ENCODE measurements at places on chromosomes 12 and 14.

DNA sequence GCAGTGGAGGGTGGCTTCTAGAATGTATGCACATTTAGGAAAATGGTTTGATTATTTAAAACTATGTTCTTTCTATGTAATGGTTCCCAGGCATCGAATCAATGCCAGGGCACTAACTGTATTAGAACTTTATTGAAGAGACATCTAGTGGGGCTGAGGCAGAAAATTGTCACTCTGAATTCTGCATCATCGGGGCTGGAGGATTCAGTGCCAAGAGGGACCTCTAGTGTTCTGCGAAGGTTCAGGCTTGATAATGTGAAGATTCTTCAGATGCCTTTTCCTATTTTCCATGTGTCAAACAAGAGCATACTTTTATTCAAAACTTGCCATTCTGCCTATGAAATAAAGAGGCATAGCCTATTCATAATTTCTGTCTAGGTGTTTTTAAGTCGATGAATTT is 146.3 kb downstream of the CAND1 start:
- no peak for DNase-seq

GRCh38 chr12:131834798-131835615 is 6.8 kb downstream of the MMP17 start:
- no peak for DNase-seq

GRCh38 chr12:56840922-56841321 is 77.8 kb downstream of the HSD17B6 start:
- no peak for DNase-seq

DNA sequence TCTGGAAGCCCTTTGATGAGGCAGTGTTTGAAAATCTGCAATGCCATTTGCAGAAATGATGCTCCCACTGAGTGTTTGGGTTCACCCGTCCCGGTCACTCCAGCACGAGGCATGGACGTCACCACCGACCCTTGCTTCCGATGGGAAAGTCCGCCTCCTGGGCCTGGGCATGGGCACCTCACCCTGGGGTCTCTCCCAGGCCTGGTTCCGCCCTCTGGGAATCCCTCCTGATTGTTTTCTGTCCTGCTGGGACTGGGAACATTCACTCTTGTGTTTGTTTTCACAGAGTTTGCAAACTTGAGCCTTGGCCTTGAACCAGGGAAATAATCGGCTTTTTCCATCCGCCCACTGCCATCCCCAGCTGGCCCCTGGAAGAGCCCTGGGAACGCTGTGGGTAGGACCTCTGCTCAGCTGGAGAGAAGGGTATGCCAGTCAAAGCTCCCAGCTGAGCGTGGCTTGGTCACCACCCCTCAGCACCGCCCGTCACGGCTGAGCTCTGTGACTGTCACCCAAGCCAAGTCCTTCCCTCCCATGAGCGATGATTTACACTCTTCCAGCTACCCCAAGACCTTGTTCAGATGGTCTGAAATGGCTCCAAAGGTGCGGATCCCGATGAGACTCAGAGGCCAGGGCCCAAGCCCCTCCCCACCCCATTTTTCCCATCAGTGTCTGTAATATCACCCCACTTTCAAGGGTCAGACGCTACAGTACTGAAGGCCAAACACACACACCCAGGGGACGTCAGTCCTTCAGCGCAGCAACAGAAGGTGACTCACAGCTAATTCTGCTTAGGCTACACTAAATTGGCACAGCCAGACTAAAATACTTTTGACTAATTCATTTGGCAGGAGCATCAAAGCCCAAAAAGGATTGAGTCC is 34.1 kb upstream of the FZD10 start:
- no peak for DNase-seq

GRCh38 chr14:69092840-69093422 is 60.0 kb downstream of the DCAF5 start:
- DNase-seq: no peak

GRCh38 chr14:74313601-74314000 is 10.9 kb upstream of the ABCD4 start:
- no peak for DNase-seq

DNA sequence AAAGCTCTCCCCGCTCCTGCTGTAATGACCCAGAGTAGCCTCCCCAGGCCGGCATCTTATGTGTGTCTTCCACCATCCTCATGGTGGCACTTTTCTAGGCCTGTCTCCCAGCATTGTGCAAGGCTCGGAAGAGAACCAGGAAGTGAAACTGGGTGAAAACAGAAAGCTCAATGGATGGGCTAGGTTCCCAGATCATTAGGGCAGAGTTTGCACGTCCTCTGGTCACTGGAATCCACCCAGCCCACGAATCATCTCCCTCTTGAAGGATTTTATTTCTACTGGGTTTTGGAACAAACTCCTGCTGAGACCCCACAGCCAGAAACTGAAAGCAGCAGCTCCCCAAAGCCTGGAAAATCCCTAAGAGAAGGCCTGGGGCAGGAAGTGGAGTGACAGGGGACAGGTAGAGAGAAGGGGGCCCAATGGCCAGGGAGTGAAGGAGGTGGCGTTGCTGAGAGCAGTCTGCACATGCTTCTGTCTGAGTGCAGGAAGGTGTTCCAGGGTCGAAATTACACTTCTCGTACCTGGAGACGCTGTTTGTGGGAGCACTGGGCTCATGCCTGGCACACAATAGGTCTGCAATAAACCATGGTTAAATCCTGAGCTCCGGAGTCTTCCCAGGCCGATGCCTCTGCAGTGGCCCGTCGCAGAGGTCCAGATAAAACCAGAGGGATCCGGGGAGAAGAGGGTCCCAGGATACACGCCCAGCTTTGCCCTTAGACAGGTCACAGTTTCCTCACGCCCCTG is 15.6 kb downstream of the ACVRL1 start:
- DNase-seq: no peak

DNA sequence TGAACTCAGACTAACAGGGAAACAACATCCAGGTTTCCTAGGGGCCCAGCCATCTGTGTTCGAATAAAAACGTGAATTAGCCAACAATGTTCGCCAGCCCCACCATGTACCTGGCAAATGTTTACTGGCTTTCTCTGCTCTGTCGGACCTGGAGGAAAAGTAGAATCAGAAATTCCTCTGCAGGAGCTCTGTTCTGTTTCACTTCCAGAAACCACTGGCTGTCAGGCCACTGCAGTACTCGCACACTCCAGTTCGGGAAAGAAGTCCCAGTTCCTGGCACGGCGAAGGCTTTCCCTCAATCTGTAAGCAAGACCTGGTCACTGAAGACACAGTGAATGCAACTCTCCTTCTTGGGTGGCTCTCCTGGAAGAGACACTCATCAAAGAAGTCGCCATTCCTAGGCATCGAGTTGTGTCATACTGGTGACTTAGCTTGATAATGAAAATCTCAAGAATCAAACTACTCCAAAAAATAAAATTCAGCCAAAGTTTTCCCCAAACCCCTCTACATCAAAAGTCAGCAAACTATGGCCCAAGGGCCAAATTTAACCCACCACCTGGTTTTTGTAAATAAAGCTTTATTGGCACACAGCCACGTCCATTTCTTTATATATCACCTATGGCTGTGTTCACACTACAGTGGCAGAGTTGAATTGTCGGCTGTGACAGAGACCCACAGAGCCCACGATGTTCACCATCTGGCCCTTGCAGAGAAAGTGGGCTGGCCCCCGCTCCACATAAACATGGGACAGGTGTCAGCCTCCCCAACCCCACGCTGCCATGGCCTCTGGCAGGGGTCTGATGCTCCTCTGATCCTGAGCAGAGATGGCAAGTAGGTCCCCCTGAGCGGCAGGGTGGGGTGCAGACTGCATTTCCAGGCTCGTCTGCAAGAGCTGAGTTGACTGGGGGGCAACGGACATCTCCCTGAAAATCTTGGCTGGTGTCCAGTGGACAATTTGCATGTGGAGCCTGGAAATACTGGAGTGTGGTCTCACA is 189.2 kb upstream of the DIO3 start:
- no peak for DNase-seq

DNA sequence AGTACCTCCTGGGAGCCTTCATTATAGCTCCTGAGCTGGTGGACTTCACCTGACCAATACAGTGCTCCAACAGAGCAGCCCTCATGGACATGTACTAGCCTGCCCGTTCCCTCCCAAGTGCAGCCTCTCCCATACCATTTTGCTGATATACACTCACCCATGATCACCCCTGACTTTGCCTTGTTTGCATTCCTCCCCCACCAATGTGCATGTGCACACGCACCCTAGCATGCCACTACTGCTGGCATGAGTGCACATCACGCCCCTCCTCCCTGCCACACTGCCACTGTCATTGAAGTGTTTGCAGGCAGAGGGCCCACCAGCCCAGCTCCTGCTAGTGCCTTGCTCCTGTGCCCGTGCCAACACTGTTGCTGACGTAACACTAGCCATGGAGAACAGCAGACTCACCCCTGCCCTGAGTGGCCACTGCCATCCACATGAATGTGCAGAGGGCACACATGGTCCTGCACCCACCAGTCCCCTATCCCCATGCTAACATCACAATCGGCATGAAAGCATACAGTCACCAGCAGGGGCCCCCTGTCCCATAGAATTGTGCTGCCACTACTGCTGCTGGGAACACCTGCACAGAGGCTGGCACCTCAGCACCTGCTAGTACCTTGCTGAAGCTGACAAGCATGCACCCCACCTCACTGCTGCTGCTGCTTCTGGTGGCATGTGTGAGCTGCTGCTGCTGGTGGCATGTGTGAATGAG is 110.3 kb downstream of the SINHCAF start:
- DNase-seq: no peak

DNA sequence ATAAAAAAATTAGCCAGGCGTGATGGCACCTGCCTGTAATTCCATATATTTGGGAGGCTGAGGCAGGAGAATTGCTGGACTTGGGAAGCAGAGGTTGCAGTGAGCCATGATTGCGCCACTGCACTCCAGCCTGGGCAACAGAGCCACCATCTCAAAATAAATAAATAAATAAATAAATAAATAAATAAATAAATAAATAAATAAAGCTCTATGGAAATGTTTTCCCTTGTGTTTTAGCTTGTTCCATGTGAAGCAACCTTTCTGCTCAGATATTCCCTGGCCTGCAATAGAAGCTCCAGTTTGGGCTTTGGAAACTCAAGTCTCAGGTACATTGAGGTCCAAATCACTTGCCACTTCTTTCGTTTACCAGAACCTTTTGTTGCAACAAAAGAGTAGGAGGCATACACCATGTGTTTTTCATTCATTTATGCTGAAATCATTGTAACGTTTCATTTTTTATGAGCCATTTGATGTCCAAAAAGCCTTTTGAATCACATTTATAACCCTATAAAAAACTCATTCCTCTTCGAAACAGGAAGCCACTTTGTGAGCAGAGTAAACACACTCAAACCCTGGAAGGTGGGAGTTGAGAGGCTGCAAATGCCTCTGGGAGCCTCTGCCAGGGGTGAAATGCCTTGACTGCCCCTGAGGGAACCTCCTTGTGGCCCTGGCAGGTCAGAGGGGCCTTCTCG is 376.6 kb upstream of the TBX3 start:
- no peak for DNase-seq

GRCh38 chr14:23185063-23185462 is 1.6 kb upstream of the SLC7A8 start:
- no peak for DNase-seq

- no peak for DNase-seq
Observed at GRCh38 chr12:53050426-53051057, 677 bp downstream of the TNS2 start.

GRCh38 chr12:70535896-70536374 is 101.3 kb downstream of the PTPRB start:
- no peak for DNase-seq

DNA sequence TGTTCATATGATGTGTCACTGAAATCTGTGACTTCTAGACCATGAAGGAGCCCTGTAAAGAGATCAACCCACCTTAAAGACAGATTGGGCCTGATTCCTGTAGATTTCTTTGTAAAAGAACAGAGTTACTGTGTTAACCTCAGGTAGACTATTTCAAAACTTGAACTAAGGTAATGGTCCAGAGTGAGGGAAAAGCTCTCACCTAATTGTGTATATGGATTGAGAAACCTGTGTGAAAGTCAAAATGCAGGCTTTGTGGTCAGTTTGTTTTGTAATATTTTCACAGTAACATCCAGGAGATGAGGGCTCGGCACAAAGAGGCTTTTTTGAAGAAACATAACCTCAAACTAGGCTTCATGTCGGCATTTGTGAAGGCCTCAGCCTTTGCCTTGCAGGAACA is 16.4 kb downstream of the DLST start:
- DNase-seq: no peak

DNA sequence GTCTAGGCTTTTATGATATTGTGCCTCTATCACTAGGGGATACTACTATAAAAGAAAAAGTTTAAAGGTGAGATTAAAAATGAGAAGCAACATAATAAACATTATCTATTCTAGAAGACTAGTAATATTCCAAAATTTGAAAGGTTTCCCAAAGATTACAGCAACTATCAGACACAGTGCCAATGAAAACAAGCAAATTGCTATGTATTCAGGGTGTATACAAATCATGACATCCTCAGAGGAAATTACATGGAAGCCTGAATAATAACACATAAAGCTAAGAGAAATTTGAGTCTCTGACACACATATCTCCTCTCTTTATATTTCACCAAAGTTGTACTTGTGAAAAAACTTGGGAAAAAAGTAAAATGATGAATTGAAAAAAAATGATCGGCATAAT is 327.0 kb downstream of the SEC23A start:
- DNase-seq: no peak

GRCh38 chr12:70486588-70486987 is 120.5 kb downstream of the KCNMB4 start:
- no peak for DNase-seq

- DNase-seq: no peak
Observed at GRCh38 chr12:65885312-65885711, 61.0 kb downstream of the HMGA2 start.

GRCh38 chr12:16884056-16884455 is 278.1 kb upstream of the LMO3 start:
- no peak for DNase-seq

GRCh38 chr12:2248087-2248900 is 195.5 kb downstream of the CACNA1C start:
- DNase-seq: no peak

- DNase-seq: peak; percentile 35
Observed at GRCh38 chr12:32107359-32108267, 966 bp downstream of the BICD1 start.

GRCh38 chr12:92759634-92760268 is 57.0 kb downstream of the PLEKHG7 start:
- DNase-seq: no peak

DNA sequence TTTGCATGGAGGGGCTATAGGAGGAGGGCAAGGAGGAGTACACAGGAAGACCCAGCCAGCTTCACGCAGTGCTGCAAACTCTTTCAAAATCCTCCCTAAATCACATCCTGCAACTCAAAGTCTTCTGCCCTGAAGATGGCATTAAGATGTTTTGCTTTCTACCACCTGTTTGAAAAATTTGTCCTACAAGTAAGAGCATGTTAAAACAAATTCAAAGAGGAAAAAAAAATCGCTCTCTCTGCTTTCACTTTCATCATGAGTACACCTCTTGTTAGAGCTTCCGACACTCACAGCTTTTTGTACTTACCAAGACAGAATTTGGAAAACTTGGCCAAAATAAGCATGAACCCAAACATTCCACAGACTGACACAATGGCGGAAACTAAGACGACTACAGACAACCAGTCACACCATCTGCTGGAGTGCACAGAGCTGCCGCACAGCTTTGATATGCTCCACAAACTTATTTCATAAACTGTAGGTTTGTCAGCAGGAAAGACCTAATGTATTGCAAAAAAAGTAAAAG is 21.3 kb downstream of the GCH1 start:
- no peak for DNase-seq

- no peak for DNase-seq
Observed at GRCh38 chr14:53227154-53227718, 74.1 kb upstream of the DDHD1 start.

All from stimulated activated CD4-positive, alpha-beta T cell treated with anti-CD3 and anti-CD28 coated beads, Interleukin-12 subunit alpha, Interleukin-12 subunit beta, amount 100 ng/mL, for 4 hours (primary cell).